IMR-90 (cell line): ENCODE measurements at places on chromosomes 7 and 10. TPM values are rescaled to one million over a fixed set of nuclear protein-coding genes. Genes with fewer than 3 reads are reported as not detected.

ARID5B gene
- 125 and 140 TPM in 2 replicates for total RNA-seq

PDZD7 gene
- 0.83 and 0.90 TPM in 2 replicates for total RNA-seq

CDHR3 gene
- total RNA-seq: 1.6 and 1.7 TPM in 2 replicates

CALCR gene
- not detected in 2 replicates for total RNA-seq

SORCS1 gene
- under 0.01 TPM in 1 of 2 replicates, not detected in the other for total RNA-seq

GALNT17 gene
- not detected in 2 replicates for total RNA-seq

MEIG1 gene
- not detected in 2 replicates for total RNA-seq

ANKRD2 gene
- 0.28 and 0.36 TPM in 2 replicates for total RNA-seq

KCND2 gene
- total RNA-seq: under 0.01 TPM in 2 replicates

CRHR2 gene
- total RNA-seq: not detected in 2 replicates

HOXA11 gene
- total RNA-seq: not detected in 2 replicates

GLI3 gene
- 1.3 and 1.7 TPM in 2 replicates for total RNA-seq

SFTPA1 gene
- not detected in 2 replicates for total RNA-seq

DNA sequence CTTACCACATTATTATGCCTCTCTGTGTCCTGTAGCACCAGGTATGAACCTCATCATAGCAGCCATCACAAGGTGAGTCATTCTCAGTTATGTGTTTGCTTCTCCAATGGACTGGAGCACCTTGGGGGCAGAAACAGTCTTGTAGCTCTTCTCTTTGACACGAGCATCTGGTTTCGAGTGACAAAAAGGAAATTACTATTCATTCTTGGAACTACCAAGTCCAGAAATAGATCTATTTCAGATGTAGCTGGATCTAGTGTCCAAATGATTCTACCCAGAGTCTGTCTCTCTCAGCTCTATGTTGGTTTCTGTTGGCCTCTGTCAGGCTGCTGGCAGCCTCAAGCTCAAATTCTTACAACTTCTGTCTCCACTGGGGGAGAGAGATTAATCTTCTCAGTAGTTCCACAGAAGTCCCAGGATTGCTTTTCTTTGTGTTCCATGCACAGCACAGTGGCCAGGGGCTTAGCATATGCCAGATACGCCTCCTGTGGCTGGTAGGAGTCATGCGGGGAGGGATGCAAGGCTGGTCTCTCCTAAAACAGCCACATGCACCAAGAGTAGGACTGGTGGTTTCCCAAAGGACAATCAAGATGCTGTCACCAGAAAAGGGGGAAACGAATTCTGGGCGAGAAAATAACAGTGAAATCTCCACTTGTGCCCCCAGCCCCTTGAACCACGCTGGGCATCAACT lies 37.2 kb upstream of the PAPSS2 start:
- no peak for DNase-seq

GRCh38 chr10:56319386-56319785 lies 41.7 kb downstream of the ZWINT start:
- DNase-seq: peak; percentile 76

DNA sequence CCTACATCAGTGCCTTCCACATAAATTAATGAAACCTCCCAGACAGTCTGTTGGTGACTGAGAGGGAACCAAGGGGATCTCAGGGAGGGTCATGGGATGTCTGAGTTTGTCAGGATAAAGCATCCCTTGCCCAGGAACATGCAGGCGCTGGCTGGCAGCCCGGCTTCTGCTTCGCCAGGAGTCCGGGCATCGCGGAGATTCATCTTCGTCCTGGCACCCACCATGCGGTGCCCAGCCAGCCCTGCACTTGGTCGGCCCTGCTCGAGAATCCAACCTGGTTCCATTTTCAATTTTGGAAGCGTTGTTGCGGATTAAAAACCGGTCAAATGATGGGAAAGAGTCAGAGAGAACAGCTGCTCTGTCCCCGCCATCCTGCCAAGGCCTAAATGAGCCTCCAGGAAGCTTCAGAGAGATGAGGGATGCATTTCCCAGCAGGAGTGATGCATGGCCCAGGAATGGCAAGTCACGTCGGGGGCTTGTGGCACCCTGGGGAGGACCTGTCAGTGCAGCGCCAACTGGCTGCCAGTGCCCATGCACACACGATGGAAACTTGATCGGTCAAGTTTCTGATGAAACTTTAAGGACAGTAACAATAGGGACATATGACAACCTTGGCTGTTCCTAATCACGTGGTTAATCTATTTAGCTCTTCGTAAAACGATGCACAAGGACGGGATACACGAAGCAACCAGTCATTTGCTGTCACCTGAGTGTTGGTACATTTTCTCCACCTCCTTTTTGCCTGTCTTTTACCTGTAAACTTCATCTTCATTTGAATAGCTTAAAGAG lies 260.8 kb upstream of the MKI67 start:
- DNase-seq: no peak

DNA sequence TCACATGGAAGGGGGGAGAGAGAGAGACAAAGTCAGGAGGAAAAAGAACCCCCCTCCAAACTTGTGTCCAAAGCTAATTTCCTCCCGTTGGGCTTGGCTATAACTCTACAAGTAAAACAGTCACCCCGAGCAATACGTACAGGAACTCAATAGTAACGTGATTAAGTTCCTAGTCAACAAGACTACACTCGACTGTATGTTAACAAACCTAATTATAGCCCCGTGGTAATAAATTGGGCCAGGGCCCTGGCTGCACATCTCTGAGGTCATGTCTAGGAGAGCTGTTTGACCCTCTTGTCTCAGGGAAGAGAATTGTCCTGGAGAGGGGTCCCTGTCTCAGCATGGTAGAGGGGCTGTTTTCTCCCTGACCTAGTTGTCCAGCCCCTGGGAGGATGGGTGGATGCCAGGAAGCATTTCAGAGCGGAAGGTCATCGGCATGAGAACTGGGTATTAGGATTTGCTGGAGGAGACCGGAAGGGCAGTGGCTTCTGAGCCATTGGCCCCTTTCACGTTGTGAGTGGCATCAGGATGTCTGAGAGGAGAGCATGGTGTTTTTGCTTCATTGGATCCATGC lies 60.2 kb upstream of the COMTD1 start:
- DNase-seq: peak; percentile 21

DNA sequence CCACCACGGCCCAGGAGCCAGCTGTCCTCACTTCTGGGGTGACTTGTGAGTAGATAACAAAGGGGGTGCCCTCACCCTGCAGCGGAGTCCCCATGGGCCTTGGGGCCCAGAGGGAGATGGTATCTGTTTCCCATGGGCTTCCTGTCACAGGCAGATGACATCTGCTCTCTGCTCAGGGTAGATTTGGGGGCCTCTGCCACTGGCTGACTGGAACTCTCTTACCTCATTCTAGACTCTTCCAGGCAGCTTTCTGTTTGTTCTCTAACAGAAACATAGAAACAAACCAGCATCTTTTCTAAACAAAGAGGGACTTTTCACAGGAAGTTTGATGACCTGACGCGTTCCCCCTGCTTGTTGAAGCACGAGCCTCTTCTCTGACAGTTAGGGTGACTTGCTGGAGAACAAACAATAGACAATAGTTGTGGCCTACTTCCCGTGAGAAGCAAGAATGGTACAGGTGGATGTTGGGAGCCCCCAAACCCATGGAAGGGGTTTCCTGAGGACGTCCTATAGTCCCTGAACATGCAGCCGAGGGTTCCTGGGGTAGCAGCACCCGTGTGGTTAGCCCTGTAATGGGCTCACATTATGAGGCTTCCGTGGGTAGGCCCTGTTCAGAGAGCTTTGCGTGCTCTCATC lies 61.6 kb downstream of the GRK5 start:
- DNase-seq: peak; percentile 45

- DNase-seq: peak; percentile 46
These were observed 160.9 kb downstream of the PLXDC2 start for GRCh38 chr10:19977097-19977521.

- DNase-seq: no peak
These were observed 5.6 kb upstream of the MEST start for GRCh38 chr7:130486114-130486953.

GRCh38 chr10:80196270-80196949 lies 8.9 kb downstream of the ANXA11 start:
- peak; percentile 61 for DNase-seq

GRCh38 chr10:2280713-2281300 lies 543.5 kb upstream of the ADARB2 start:
- DNase-seq: no peak

- DNase-seq: peak; percentile 18
These were observed 10.9 kb downstream of the CDHR1 start for GRCh38 chr10:84205049-84205852.

DNA sequence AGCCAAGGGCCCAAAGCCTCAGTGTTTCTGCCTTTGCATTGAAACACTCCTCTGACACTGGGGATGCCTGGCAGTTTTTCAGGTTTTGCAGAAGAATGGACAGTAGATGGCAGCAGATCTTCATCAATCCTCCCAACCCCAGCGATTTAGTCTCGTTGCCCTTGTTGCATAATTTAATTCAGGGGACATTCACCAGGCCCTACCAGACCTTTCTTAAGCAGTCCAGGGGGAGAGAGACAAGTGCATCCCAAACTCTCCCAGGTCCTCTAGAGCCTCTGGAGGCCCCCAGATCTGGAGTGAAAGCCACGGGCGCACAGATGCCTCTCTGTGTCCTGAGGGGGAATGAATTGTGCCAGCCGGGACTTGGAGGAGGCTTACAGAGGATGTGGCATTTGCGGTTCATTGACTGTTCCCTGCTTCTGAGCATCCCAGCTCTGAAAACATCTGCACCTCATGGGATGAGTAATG lies 29.6 kb downstream of the MINDY4 start:
- peak; percentile 81 for DNase-seq

GRCh38 chr7:1922071-1922869 lies 252.2 kb downstream of the ELFN1 start:
- DNase-seq: peak; percentile 17

- no peak for DNase-seq
These were observed 447.2 kb downstream of the INHBA start for GRCh38 chr7:41255716-41256115.

DNA sequence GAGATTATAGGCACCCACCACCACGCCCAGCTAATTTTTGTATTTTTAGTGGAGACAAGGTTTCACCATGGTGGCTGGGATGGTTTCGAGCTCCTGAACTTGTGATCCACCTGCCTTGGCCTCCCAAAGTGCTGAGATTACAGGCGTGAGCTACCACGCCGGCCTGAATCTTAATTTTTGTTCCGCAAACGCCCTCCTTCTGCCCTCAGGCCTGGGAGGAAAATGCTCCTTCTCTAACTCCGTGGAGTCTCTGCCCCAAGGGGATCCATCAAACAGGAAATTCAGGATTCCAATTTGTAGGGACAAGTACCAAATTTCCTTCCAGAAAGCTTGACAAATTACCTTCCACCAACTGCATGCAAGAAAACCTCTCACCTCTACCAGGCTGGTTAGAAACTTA lies 43.2 kb downstream of the RBAK start:
- no peak for DNase-seq

- no peak for DNase-seq
These were observed 40.2 kb upstream of the TNS3 start for GRCh38 chr7:47621979-47622561.

- no peak for DNase-seq
These were observed 48.7 kb downstream of the STK17A start for GRCh38 chr7:43631559-43631958.

DNA sequence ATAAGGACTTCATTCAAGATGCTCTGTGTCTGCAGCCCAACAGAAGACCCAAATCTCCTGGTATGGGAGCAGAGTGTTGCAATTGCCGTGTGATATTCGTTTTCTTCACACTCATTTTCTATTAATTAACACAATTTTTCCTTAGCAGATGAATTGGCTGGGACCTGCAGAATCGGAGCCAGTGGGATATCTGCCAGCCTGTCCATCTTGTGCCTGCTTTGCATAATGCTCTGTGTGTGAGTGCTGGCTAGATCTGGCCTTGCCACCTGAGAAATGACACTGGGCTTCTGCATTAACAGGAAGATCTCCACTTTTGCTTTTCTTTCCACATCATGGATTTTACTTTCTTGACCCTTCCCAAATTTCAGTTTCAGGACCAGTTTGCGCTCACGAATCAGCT lies 70.4 kb upstream of the GPR158 start:
- DNase-seq: no peak

DNA sequence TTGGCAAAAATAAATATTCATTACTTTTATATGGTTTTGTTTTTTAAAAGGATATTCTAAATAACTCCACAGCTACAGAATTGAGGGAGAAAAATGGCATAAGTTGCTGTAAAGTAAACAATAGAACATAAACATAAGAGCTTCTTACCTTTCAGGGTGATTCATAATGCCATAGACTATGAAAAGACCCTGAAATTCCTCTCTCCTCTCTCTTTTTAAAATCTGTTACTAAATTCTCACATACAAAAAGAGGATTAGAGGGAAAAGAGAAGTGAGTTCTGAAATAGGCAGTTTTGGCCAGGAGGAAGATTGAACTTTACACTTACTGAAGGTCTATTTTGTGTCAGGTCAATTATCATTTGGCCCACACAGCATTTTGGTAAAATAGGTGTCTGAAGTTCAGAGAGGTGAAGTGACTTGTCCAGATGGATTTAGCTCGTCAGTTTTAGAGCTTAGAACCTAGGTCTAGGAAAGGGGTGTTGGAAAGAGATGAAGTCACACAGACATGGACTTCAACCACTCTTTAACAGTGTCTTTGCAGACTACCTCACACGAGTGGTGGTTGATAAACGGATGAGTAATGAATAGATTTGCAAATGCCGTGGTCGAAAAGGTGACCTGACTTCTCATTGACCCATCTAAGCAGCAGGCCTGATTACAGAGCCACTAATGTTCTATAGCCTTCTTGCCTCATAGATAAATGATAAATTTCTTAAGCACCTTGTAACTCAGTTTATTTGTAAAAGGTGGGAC lies 190.6 kb upstream of the CCDC6 start:
- no peak for DNase-seq

- DNase-seq: no peak
These were observed 11.2 kb downstream of the SFTPD start for GRCh38 chr10:79937701-79938151.

DNA sequence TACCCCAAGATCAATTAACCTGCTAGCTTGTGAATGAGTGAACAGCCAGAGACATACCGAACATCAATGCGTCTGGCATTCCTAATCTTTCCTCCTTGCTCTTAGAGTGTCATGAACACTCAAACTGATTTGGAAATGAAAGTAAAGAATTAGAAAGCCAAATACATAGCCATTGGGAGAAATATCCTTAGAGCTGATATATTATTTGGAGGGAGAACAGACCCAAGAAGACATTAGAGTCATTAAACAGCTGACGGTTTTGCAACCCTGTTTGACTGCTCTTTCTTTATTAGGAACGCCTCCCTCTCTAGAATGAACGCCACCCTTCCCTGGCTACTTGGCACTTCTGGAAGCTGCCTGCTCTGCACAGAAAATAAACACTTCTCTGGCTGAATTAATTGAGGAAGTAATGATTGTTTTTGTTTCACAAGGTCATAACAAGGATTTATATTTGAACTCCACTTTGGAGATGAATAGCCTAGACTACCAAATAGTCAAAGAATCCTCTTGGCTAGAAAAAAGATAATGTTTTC lies 42.8 kb downstream of the CTTNBP2 start:
- DNase-seq: no peak

- DNase-seq: no peak
These were observed 12.8 kb upstream of the CXCL12 start for GRCh38 chr10:44397476-44398225.

- DNase-seq: peak; percentile 93
These were observed 62.6 kb downstream of the COL13A1 start for GRCh38 chr10:69864321-69864720.

GRCh38 chr7:6530626-6531491 lies 20.4 kb downstream of the GRID2IP start:
- DNase-seq: no peak

- no peak for DNase-seq
These were observed 96.1 kb downstream of the PHTF2 start for GRCh38 chr7:77894574-77895091.

GRCh38 chr7:151514461-151515275 lies 5.0 kb downstream of the RHEB start:
- DNase-seq: no peak
